ENCODE measurements at places on chromosomes 7 and 10. TPM values are rescaled to one million over a fixed set of nuclear protein-coding genes. Genes with fewer than 3 reads are reported as not detected.
A peak's percentile ranks its signal among the peaks of the same experiment; 100 is the strongest.

Gene TNPO3
- total RNA-seq, result 96.2 TPM

Gene SYNPO2L
- total RNA-seq, result not detected

GRCh38 chr10:69202332-69202731, 17.8 kb upstream of the HKDC1 start:
- no peak for DNase-seq

Gene MYPN
- not detected for total RNA-seq

DNA sequence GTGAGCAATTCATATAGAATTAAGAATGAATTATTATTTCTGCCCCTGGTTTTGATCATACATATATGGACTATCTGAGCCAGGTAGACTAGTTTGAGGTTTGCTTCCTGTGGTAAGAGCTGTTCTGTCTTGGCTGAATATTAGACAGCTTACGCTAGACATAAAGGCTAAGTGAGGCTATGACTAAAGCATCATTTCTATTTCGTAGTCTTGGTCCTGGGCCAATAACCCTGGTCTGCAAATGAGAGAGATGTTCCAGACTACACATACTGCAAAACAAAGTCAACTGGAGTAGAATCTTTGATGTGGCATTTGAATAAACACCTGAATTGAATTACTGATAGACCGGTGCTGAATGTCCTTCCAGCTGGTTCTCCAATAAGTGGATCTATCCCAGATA, 40.8 kb upstream of the CACNB2 start:
- no peak for DNase-seq

DNA sequence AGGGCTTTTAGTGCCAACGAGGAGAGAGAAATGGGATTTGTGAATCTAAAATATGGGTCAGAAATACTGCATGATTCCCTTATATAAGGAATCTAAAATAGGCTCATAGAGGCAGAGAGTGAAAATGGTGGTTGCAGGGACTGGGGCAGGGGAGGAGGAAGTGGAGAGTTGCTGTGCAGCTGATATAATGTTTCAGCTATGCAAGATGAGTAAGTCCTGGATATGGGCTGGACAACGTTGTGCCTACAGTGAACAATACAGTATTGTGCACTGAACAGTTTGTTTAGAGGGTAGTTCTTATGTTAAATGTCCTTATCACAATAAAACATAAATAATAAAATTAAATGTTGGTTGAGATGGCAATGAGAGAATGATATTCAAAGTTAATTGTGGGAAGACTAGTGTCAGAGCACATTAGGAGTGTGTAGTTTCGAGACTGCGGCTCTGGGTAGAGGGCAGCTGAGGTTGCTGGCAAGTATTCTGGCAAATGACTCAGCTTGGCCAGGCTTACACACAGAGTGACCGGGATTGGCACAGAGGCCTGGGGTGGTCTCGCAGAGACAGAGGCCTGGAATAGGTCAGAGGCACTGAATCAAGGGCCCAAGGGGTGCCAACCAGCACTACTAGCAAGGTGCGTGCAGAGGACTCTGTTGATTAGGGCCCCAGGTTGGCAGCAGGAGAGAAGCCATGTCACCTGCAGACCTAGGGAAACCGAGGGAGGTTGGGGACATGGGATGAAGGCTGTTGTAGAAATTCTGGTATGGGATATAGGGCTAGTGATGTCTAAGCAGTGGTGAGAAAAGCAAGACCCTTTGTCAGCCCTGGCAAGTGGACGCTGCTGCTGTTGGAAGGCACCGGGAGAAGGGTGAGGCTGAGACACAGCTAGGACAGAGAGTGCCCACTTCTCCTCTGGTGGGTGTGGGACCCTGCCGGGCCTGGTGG, 2.8 kb upstream of the DEPP1 start:
- no peak for DNase-seq

Gene GRID1
- total RNA-seq, result 16.5 TPM

GRCh38 chr7:99768471-99768870, 15.5 kb downstream of the CYP3A4 start:
- DNase-seq, result no peak

DNA sequence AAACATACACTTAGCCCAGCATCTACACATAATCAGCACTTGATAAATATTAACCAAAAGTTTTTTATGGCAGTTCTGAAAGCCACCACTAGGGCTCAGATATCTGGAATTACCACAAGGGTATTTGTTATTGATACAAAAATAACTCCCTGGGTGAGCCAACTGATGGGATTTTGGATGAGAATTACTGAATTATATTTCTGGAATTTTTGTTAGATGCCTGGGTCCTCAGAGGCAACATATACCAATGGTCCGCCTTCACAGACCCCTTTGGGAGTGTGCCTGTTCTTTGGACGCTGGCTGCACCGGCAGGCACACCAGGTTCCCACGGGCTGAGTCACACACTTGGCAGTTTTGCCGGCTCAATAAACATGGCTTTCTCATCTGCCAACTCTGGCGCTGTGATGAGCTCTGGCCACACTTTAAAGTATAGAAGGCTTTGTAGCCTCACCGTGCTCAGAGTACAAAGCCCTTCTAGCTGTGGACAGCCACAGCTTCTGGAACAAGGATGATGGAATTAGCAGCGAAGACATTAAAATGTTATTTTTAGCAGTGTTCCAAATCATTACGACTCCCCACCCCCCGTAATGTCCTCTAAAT, 24.5 kb upstream of the EEPD1 start:
- peak; percentile 80 for DNase-seq

Gene GIMAP1
- total RNA-seq, result 0.94 TPM

- DNase-seq, result no peak
Measured at GRCh38 chr10:71206911-71207310, 5.5 kb upstream of the UNC5B start.

Gene NAT16
- 1.2 TPM for total RNA-seq

Gene VWA2
- 3.6 TPM for total RNA-seq

DNA sequence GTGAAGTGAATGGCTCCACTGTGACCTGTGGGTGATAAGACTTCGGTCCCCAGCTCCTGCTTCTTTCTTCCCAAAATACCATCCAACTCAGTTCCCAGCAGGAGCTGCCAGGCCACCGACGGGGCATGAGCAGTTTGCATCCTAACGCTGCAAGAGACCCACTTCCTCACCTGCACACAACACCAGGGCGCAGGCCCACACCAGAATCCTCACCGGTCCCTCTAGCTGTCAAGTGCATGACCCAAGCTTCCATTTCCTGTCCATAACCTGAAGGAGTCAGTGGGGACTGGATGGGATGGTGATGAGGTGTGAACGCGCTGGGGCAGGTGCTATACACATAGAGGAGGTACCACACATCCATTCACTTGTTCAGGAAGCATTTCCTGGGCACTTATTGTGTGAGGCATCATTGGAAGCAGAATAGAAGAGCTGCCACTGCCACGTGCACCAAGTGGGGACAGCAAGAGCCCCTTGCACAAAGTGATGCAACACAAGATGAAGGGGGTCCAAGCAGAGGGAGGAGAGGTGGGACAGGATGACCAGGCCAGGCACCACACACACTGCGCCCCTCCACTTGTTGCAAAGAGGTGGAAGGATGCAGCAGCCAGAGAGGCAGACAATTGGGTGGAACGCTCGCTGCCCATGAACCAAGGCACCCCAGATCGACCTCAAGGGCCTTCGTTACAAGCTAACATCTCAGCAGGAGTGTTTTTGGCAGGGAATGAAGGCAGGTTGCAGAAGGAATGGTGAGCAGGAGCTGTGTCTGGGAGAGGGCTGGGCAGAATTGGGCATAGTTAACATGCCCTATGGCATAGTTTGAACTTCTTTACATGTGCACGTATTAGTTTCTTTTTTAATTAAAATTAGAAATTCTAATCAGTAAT, 605.8 kb upstream of the MGMT start:
- DNase-seq, result no peak

- no peak for DNase-seq
Measured at GRCh38 chr10:70602665-70603448, at the start of gene PRF1. Gene PRF1 (minus strand): TSS chr10:70602741. CDS start chr10:70600902, 1,839 bp downstream.

GRCh38 chr7:155354371-155355048, 56.8 kb downstream of the INSIG1 start:
- no peak for DNase-seq

DNA sequence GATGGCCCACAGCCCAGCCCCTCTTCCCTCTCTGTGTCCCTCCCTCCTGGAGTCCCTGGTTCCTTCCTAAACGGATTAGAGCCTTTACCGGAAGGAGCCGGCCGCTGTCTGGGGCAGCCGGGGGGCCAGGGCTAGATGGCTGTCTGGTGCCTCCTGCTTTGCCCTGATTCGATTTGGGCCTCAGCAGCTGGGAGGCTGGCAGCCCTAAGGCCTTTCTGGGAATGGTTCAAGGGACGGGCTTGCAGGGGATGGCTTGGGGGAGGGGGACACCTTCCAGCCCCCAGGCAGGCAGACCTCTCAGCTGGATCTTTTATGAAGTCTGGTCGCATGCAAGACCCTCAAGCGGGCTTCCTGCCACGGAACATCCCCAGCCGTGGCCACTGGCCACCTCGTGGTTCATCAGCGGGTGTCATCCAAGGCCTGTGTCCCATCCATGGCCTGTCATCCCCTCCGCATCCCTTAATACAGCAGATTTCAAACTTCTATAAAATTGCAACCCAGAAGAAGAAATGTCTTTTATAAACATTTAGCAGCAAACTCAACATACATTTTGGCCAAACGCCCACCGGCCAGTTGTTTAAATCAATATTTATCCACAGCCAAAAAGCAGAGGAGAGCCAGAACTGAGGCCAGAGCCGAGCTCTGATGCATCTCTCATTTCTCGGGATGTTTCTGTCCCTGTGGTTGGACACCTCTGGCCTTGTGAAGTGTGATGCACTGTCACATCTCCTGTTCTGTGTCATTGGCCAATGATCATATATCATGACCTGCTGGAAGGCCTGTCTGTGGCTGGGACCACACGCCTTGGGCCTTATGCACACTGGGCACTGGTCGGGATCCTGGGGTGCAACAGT, 52.0 kb downstream of the GTF2IRD1 start:
- no peak for DNase-seq

- no peak for DNase-seq
Measured at GRCh38 chr7:98668255-98668654, 51.2 kb downstream of the NPTX2 start.

GRCh38 chr7:142347091-142347490, 89.2 kb upstream of the PRSS58 start:
- DNase-seq, result no peak

Gene ATRNL1
- total RNA-seq, result 856 TPM

DNA sequence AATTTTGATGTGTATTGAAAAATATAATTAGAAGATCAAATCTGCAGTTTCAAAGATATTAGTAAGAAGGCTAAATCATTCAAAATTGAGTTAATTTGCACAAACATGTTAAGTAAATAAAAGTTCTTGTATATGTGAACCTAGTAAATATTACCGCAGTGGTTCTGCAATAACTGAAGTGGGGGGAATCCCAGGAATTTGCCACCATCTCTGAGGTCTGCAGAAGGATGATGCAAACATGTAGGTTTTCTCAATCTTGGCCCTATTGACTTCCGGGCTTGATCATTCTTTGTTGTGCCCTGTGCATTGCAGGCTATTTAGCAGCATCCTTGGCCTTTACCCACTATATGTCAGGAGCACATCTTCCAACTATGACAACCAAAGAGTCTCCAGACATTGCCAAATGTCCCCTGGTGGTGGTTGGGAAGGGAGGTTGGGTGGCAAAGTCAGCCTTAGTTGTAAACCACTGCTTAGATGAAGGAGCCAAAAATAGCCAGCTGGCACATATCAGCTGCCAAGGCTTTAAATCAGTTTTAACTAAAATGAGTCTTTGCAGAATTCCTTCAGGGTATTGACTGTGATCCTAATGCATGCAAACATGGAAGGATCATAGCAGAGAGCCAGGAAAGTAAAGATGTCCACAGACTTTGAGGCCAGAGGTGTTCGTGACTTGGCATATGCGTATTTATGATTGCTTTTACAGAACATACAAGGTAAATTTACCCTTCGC, 146.3 kb downstream of the TRIL start:
- DNase-seq, result no peak

GRCh38 chr7:35386816-35387706, 133.2 kb upstream of the TBX20 start:
- DNase-seq, result no peak

DNA sequence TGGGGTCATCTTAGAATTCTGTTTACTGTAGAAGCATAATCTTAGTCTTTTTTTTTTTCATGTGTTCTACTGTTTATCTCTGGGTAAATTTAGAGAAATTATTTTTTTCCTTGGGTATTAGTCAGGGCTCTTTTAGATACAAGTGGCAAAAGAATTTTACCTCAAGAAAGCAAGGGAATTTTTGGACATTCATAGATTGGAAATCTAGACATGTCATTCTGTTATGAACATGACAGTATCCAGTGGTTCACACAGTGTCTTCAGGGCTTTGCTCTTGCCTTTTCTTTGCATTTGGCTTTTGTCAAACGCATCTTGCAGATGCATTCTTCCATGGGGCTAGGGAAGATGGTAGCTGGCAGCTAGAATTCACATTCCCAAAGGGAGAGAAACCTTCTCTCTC, 13.7 kb upstream of the TAS2R41 start:
- no peak for DNase-seq

- no peak for DNase-seq
Measured at GRCh38 chr10:132202070-132202970, 15.6 kb downstream of the DPYSL4 start.

Gene SEMA3E
- 22.9 TPM for total RNA-seq

- no peak for DNase-seq
Measured at GRCh38 chr7:22307816-22308215, 49.1 kb downstream of the RAPGEF5 start.

Measured in occipital lobe (tissue), 3 donors.